ENCODE measurements at places on chromosomes 12 and 14.

DNA sequence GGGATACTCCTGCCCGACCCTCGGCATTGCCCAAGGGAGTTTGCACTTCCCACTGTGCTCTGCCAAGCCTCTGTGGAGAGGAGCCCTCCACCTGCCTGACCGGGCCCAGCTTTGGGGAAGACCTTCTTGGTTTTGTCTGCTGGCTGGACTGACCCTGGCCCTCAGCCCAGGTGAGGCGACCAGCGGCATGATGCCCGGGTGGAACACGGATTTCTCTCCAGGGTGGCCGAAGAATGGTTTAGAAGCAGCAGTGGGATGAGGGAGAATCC lies 15.6 kb downstream of the ZBTB42 start:
- DNase-seq: no peak

- DNase-seq: no peak
Measured at GRCh38 chr14:100017553-100017952, 47.7 kb upstream of the EVL start.

DNA sequence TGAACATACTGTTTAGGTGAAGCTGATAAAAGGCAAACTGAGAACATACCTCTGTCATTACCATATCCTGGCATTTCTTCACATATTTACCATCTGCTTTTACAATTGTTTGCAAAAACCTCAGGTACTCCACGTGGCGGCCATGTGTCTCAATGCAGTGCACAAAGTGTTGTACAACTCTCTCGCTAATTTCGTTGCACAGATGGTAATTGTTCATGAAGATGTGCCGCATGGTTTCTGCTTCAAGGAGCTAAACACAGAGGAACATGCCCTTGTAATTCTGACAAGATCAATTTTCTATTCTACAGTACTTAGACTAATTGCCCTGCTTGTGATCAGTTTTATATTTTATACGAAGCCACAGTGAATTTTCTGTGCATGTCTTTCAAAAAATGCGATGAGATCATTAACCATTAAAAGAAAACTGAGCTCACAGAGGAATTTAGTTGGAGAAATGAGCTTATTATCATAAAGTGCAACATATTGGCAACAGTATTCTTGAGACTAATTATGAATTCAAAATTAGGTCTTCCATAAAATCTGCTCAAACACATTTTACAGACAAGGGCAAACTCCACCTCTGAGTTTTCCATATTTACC lies 233.8 kb downstream of the ITPR2 start:
- no peak for DNase-seq

GRCh38 chr12:103529306-103529705 lies 33.5 kb upstream of the C12orf42 start:
- no peak for DNase-seq

GRCh38 chr12:124687174-124687902 lies 119.9 kb upstream of the NCOR2 start:
- no peak for DNase-seq

Measured in stimulated activated CD4-positive, alpha-beta T cell treated with anti-CD3 and anti-CD28 coated beads, Interleukin-15, amount 100 ng/mL, for 1 hour (primary cell).